Stimulated activated CD4-positive, alpha-beta T cell treated with anti-CD3 and anti-CD28 coated beads, Interleukin-1b, Interleukin-23, amount 100 ng/mL, for 1 hour (primary cell): ENCODE measurements at places on chromosomes 2 and 18.

- DNase-seq = no peak
Measured at GRCh38 chr2:49045083-49045482, 109.2 kb downstream of the FSHR start.

DNA sequence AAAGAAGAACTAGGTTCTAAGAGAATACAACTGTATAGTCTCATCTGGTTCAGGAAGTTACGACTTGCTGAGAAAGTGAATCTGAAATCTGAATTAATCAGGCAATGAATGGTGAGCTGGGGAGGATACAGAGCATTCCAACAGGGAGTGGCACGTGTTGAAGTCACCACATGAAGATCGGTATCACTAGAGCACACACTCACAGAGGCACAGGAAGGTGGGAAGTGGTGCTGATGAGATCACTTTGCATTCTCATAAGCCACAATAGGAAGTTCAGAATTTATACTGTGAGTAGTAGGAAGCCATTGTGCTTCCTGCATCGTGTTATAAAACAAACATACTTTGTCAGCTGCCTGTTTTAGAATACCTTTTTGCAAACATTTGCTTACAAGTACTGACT lies 615.0 kb upstream of the DDX18 start:
- DNase-seq = no peak

DNA sequence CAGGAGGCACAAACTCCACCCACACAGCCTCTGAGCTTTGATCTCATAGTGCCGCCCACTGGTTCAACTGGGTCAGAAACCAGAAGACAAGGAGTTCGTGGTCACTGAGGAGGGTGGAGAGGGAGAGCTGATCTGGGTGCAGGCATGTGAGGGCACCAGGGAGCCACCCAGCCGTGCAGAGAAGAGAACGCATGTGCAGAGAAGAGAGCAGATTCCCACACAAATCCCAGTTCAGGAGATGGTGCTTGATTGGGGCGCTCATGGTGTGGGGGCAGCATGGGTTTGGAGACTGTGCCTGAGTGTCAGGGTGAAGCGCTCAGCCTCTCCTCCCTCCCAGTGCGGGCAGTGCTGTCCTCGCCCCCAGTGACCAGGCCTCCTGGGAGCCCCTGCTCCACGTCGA lies 375.2 kb upstream of the MYT1L start:
- DNase-seq = no peak

- DNase-seq = no peak
Measured at GRCh38 chr2:239257511-239257937, 143.3 kb downstream of the HDAC4 start.

- DNase-seq = no peak
Measured at GRCh38 chr2:100151310-100151709, 8.9 kb upstream of the AFF3 start.

- no peak for DNase-seq
Measured at GRCh38 chr2:6945087-6945813, 28.0 kb downstream of the RNF144A start.

- no peak for DNase-seq
Measured at GRCh38 chr2:54388076-54388475, 68.1 kb upstream of the SPTBN1 start.

DNA sequence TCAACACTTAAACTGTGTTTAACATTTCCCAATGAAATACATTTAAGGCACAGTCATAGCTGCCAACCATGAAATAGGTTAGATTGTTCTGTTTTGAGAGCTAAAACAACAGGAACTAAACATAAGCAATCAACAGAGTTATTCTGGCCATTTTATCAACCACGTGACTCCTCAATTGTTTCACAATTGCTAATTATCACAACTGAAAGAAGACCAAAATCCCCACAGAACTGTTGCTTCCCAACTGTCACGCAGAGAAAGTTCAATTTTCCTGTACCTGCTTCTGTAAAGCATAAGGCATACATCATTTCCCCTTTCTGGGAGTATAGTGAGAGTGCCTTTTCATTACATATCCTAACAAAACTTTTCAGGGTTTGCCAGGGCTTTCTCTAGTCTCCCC lies 248.6 kb downstream of the EPHA4 start:
- no peak for DNase-seq

DNA sequence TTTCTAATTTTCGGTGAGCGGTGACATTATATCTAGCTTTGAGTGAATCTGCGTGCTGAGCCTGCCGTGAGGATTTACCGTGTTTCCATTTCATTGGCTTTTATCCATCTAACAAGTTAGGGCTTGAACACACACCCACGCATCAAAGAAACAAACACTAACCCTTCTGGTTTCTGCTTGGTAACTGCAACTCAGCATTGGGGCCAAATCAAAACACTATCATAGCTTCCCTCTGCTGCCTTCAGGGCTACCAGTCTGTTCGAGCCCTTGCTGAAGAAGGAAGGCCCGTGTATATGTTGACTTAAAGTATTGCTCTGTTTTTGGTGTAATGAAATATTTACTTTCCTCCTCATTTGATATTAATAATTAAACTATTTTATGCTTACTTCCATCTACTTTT lies 227.2 kb downstream of the PHLPP1 start:
- DNase-seq = no peak

- no peak for DNase-seq
Measured at GRCh38 chr2:149885468-149885867, 297.9 kb upstream of the MMADHC start.

DNA sequence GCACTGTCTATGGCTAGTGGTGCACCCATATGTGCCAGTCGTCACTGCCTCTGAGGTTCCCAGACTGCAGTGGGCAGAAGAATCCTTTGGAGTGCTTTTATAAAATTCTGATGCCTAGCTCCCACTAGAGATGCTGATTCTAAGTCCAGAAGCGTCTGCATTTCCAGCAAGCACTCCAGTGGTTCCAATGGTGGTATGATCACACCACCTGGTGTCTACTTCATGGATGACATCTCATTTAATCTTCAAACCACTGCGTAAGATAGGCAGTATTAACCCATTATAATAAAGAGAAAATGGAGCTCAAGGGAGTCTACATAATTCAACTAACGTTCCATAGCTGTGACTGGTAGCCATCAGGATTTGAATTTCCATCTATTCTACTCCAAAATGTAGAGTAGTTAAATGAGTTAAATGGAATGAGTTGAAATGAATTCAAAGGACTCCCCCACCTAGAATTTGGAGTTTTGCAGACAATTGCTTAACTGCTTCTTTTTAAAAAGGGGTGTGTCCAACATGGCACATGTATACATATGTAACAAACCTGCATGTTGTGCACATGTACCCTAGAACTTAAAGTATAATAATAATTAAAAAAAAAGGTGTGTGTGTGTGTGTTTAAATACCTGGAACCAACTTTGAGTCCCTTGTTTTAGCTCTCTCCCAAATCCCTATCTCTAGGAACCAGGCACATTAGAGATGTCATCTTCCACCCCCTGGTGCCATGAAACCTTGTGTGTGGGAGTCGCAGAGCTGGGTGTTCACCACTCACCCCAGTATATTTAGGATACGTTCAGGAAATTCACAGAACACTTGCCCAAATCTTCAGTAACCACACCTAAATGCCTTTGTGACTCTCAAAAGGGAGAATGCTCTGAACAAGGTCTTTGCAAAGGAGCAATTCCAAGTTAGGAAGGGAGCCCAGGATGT lies 14.1 kb downstream of the LAMA3 start:
- DNase-seq = no peak

GRCh38 chr2:241759067-241759807 lies 17.4 kb upstream of the GAL3ST2 start:
- DNase-seq = no peak

GRCh38 chr2:36831185-36831584 lies 134.7 kb downstream of the VIT start:
- no peak for DNase-seq

- no peak for DNase-seq
Measured at GRCh38 chr18:41073372-41073954, 881.6 kb upstream of the PIK3C3 start.

GRCh38 chr18:47260120-47260923 lies 8.9 kb upstream of the SKOR2 start:
- no peak for DNase-seq

GRCh38 chr2:145654156-145654555 lies 1134.2 kb upstream of the ZEB2 start:
- no peak for DNase-seq

DNA sequence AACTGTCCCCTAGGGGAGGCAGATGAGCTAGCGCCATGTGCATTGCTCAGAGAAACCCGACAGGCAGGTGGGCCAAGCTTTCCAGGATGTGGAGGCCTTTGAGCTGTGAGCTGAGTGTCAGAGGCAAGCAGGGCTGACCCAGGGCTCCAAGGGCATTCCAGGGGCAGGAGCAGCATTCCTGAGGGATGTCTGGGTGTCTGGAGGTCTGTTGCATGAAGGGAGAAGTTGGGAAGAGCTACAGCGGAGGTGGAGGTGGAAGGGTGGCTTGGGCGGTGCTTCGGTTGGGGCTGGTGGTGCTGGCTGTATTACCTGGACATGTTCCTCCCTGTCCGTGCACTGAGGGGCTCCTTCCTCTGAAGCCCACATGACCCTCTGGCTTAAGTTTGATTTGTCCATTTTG lies 102.8 kb downstream of the RNF144A start:
- DNase-seq = no peak

DNA sequence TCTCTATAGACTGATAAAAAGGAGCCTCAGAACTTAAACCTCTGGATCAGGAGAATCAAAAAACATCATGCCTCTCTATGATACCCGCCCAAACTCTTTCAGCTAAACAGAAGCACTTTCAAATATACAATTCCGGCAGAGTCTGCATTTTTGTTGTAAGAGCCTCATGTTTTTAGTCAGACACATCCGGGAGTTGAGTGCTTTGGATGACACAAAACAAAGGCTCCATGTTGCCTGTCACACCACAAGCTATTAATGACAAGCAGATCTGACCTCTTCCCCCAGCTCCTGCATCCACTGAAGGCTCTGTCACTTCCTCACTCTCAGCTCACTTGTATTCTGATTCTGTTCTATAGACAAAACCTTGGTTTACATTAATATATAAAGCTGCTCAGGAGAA lies 33.2 kb downstream of the SLC38A11 start:
- no peak for DNase-seq

GRCh38 chr2:30888852-30889409 lies 81.7 kb upstream of the CAPN13 start:
- no peak for DNase-seq

DNA sequence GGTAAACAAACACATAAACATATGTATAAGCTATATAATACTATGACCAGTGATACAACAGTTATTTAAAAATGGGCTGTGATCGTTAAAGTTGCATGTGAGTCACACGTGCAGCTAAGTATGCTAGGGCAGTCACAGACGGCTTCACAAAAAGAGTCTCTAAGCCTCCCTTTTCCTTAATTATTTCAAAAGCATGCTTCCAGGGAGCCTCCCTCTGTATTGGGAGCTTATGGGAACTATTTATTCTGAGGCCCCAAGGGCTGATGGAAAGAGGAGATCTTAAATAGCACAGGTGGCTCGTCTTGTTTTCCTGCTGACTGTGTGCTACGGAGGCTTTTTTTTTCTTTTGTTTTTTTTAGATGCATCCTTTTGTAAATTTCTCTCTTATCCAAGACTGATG lies 94.3 kb downstream of the ADCYAP1 start:
- DNase-seq = no peak

- DNase-seq = no peak
Measured at GRCh38 chr2:105865222-105865913, 120.7 kb downstream of the NCK2 start.

DNA sequence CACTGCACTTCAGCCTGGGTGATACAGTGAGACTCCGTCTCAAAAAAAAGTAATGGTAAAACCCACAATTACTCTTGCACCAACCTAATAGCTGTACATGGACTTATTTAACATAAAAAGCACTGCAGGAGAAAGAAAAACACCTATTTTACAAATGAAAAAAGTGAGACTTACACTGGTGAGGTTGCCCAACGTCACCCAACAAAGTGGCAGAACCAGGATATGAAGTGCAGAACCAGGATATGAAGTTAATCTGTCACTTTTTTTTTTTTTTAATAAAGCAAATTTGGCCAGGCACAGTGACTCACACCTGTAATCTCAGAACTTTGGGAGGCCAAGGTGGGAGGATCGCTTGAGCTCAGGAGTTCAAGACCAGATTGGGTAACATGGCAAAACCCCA lies 13.5 kb upstream of the STK17B start:
- DNase-seq = no peak

DNA sequence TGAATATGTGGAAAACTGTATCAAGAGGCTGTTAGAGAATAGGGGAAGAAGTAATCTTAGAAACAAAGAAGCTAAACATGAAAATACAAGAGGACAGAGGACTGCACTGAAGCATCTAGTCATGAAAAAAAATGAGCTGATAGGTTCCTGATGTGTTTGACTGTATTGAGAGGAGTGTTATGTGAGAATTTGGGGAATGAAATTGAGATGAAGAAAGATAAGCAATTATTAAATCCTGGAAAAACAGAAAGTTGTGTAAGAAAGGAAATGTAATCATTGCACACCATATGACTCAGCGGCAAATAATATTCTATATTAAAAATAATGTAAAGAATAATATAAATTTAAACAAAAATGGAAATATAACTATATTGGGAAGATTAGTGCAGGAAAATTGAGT lies 71.2 kb downstream of the SEMA4F start:
- no peak for DNase-seq

GRCh38 chr2:10057231-10058107 lies 14.1 kb downstream of the KLF11 start:
- DNase-seq = no peak

DNA sequence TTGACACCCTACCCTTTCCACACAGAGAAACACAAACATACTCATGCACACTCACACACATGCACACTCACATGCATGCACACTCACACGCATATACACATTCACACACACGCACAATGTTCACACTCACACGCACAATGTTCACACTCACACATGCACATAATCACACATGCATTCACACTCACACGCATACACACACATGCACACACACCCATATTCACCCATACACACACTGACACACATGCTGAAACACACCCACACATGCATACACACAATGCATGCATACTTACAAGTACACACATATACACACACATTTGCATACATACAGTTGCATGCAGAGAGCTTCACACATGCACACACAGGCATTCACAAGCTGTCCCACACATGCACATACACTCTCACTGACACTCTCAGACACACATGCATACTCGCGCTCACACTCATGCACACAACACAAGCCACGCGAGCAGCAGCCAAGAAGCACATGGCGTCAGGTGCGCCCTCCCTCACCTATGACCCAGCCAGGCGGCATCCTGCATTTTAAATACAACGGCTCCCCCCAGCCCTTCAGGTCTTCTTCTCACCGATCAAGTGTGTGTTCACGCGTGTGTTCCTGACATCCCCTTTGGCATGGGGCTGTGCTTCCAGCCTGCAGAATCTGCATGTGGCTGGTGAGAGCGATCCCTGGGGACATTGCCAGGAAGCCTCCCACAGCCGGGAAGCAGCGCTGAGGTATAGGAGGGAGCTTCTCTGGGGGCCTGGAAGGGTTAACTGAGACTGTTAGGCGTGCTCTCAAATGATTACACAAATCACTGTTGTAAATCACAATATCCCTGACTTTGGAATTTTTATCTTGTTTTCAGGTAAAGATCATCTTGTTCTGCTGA lies 195.1 kb downstream of the RTP5 start:
- DNase-seq = no peak

- no peak for DNase-seq
Measured at GRCh38 chr2:161150704-161151103, 9.5 kb upstream of the TANK start.

- no peak for DNase-seq
Measured at GRCh38 chr18:31065036-31065773, 22.7 kb upstream of the DSC3 start.
